ENCODE measurements at places on chromosomes 5 and 9. TPM values are rescaled to one million over a fixed set of nuclear protein-coding genes. Genes with fewer than 3 reads are reported as not detected.

Gene GAS1
- 163 TPM for total RNA-seq

Gene PPP2CA
- total RNA-seq = 56.2 TPM

Gene FAM151B
- 0.98 TPM for total RNA-seq

Gene PCDH12
- 3.2 TPM for total RNA-seq

Gene SLIT3
- total RNA-seq = 52.8 TPM

DNA sequence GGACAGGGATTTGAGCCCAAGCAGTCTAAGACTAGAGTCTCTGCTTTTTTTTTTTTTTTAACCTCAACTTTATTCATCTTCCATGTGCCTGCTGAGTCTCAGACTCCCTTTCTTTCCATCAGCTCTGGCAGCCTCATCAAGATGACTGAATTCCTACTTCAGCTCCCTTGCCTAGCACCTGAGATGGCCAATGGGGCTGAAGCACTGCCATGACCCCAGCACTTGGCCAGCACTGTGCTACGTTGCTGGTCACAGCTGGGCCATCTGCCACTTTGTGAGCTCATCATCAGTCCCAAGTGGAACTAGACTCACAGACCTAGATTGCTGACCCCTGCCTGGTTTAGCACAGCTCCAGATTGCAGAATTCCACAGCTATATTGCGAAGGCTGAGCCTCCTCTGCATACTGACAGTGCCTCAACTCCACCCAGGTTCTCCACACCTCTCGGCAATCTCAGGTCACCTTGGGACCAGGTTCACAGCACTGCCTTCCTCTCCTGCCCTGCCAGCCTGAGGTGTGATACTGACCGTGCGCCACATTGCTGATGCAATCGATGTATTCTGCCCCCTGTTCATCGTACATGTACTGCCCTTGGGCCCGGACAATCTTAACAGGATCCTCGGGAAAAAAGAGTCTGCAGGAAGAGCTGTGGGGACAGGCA, 1.6 kb downstream of the PHYKPL start:
- H3K4me3 ChIP-seq = peak overlapping the region; percentile 78
- no peaks in the 10 kb centered on the region for H3K27me3 ChIP-seq
- H3K4me1 ChIP-seq = peaks cover 36% of the 10 kb centered on the region
- DNase-seq = no peak
- peak overlapping the region; percentile 97 for H3K27ac ChIP-seq
- no peaks in the 10 kb centered on the region for H3K36me3 ChIP-seq

GRCh38 chr5:139389701-139390638, at the start of gene MZB1:
MZB1 (minus strand) TSS chr5:139389913; CDS start chr5:139389856, 57 bp downstream.
- no peaks in the 10 kb centered on the region for H3K36me3 ChIP-seq
- DNase-seq = no peak
- no peak within 1 kb of the TSS for H3K4me3 ChIP-seq
- H3K27me3 ChIP-seq = peaks cover 5% of the 10 kb centered on the region

- H3K4me3 ChIP-seq = no peak overlapping the region
- no peaks in the 10 kb centered on the region for H3K36me3 ChIP-seq
- H3K27me3 ChIP-seq = no peaks in the 10 kb centered on the region
- no peak overlapping the region for H3K27ac ChIP-seq
- H3K4me1 ChIP-seq = no peaks in the 10 kb centered on the region
These were observed 54.0 kb upstream of the SPATA31D4 start for GRCh38 chr9:81874250-81874649.

DNA sequence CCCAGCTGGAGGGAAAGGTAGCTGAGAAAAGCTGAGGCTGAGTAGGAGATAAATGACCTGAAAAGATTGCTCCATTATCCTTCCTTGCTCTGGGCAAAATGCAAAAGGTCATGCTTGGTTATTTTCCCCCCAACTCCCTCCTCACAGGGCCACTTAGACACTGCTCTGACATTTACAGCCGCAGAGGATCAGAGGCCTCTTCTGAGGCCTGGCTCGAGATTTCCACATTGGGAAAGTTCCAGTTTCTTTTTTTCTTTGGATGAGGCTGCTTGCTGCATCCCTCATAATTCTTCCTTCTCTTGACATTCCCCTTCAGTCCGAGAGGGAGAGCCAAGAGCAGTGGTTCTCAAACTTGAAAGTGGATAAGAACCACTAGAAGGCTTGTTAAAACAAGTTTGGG, 60.1 kb upstream of the HSPA9 start:
- DNase-seq = no peak
- H3K27me3 ChIP-seq = no peaks in the 10 kb centered on the region
- H3K4me1 ChIP-seq = peaks cover 21% of the 10 kb centered on the region
- no peaks in the 10 kb centered on the region for H3K36me3 ChIP-seq

DNA sequence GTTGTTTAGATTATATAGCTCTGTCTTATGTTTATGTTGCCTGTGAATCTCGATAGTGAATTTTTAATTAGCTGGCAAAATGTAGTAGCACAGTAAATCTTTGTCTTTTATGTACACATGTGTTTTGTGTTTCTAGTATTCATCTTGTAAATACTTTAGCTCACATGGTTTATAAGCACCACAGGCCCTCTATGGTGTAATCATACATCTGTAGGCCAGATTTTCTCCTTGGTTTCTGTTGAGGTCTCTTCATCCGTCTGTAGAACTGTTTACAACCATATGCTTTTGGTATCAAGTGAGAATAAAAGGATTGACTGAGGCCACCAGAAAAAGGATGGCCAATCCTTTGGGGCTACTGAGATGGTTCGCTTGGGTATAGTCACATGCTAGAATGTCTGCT, 45.0 kb downstream of the PRR16 start:
- H3K4me3 ChIP-seq = no peak overlapping the region
- no peaks in the 10 kb centered on the region for H3K4me1 ChIP-seq
- no peak overlapping the region for H3K27ac ChIP-seq
- H3K27me3 ChIP-seq = no peaks in the 10 kb centered on the region
- H3K36me3 ChIP-seq = no peaks in the 10 kb centered on the region
- no peak for DNase-seq
